ENCODE measurements at places on chromosomes 5 and 9. TPM values are rescaled to one million over a fixed set of nuclear protein-coding genes. Genes with fewer than 3 reads are reported as not detected.

The SLC4A9 gene
- total RNA-seq: not detected

The CXCL14 gene
- 0.06 TPM for total RNA-seq

GRCh38 chr5:31770132-31770720 lies 131.3 kb downstream of the PDZD2 start:
- DNase-seq: no peak

GRCh38 chr9:116280529-116280928 lies 126.9 kb downstream of the PAPPA start:
- no peak for DNase-seq

DNA sequence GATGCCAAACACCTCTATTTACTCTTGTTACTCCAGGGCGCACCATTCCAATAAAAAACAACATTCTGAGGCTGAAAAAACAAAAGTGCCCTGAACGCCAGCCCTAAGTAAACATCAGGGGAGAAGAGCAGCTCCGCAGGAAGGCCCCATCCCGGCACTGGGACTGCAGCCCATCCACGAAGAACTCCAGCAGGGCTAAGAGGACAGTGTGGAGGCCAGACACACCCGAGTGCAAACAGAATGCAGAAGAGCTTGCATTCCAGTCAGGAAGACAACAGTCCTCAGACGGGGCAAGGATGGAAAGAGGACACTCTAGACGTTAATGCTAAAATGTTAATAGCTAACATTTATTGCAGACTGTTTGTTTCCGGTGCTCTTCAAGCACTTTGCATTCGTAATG lies 33.0 kb downstream of the FAM240B start:
- no peak for DNase-seq

DNA sequence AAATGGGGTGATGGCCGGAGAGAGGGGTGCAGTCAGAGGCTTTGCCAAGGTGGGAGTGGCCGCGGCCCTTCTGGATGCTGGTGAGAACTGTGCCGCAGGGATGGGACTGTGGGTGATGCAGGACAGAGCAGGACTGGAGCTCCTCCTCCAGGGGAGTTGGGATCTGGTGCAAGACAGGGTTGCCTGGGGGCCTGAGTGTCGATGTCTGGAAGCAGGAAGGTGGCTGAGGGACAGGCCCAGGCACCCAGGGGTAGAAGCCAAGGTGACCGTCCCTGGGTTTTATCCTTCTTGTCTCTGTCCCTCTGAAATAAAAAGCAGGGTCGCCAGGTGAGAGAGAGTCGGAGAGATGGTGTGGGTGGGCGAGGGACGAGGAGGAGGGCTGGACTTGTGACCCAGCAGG lies 89.1 kb upstream of the IER5L start:
- no peak for DNase-seq

DNA sequence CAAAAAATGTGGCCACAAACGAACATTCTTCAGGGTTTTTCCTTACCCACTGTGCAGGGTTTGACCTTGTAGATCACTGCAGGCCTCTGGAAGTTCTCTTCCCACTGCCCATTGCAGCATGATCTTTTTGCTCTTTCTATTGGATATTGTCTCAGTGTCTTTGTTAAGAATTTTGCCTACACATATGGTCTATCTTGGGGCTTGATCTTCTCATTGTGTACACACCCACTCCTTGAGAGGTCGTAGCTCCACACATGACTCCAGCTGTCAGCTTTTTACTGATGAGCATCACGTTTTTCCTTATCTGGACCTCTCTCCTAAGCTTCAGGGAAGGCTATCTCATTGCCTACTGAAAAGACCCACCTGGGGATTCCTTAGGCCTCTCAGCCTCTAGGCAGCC lies 3.0 kb upstream of the GLRX start:
- DNase-seq: no peak

- DNase-seq: no peak
Observed at GRCh38 chr5:135694012-135694411, 115.2 kb upstream of the CXCL14 start.
